Stimulated activated CD4-positive, alpha-beta T cell treated with anti-CD3 and anti-CD28 coated beads, Interleukin-1b, Interleukin-23, amount 100 ng/mL, for 24 hours (primary cell): ENCODE measurements at places on chromosomes 11 and 22.

DNA sequence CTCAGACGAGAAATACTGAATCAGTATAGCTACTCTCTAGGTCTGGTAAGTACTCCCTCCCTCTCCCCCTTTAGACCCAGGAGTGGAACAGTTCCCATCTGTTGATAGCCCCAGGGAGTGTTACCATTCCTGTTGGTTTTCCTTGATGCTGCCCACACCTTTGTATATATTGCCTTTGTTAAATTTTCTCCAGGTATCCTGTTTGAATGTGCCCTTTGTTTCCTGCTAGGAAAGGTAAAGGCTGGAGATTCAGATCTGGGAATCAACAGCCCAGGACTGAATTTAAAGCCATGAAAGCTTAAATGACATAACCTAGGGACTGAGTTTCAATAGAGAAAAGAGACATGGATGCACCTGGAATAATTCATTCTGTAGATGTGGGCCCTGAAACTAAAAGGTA, 68.3 kb downstream of the CCDC83 start:
- no peak for DNase-seq

- DNase-seq: no peak
Measured at GRCh38 chr22:20867179-20868024, 8.6 kb downstream of the SNAP29 start.

DNA sequence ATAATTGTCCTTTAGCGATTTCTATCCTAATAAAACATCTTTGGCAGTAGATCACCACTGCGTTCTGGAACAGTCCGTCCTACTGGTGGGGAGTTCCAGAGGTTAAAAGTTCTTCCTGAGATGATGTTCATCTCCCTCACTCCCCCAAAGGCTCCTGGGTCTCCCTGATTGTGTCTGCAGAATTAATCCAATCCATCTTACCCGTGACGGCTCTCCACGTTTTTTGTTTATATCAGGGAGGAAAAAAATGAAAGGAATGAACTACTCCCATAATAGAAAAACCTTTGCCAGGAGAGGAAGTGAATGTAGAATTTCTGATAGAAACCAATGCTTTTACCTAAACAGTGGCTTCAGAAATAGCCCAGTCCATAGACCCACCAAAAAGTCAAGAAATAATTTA, 81.6 kb downstream of the LARGE1 start:
- no peak for DNase-seq

GRCh38 chr11:120632579-120632978, 121.0 kb downstream of the GRIK4 start:
- DNase-seq: no peak

GRCh38 chr11:12577725-12578644, 96.2 kb upstream of the TEAD1 start:
- no peak for DNase-seq

DNA sequence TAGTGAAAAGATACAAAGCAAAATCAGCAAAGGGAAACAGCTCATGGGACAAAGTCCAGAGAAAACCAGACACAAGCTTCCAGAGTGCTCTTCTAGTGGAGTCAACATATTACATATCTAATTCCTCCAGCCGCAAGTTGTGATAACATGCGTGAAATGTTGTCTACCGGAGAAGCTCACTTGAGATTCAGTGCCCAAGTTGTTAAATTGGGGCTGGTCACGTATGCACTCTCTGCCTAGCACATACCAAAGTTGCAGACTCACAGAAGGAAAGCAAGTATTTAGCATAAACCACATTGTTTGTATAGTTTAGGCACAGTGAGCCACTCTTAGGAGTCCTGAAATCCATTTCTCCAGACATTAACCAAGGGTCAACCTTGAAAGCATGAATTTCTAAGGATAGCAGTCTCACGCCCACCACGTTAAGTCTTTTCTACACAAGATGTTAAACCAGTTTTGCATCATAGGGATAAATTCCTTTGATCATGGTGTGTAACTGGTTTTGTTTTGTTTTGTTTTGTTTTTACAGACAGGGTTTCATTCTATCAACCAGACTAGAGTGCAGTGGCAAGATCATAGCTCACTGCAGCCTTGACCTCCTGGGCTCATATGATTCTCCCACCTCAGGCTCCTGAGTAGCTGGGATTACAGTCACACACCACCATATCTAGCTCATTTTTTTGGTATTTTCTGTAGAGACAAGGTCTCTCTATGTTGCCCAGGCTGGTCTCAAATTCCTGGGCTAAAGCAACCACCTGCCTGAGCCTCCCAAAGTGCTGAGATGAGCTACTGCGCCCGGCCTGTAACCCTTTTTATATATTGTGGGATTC, 39.5 kb upstream of the EP300 start:
- DNase-seq: no peak

GRCh38 chr22:46522797-46523196, 14.6 kb downstream of the CELSR1 start:
- DNase-seq: no peak

DNA sequence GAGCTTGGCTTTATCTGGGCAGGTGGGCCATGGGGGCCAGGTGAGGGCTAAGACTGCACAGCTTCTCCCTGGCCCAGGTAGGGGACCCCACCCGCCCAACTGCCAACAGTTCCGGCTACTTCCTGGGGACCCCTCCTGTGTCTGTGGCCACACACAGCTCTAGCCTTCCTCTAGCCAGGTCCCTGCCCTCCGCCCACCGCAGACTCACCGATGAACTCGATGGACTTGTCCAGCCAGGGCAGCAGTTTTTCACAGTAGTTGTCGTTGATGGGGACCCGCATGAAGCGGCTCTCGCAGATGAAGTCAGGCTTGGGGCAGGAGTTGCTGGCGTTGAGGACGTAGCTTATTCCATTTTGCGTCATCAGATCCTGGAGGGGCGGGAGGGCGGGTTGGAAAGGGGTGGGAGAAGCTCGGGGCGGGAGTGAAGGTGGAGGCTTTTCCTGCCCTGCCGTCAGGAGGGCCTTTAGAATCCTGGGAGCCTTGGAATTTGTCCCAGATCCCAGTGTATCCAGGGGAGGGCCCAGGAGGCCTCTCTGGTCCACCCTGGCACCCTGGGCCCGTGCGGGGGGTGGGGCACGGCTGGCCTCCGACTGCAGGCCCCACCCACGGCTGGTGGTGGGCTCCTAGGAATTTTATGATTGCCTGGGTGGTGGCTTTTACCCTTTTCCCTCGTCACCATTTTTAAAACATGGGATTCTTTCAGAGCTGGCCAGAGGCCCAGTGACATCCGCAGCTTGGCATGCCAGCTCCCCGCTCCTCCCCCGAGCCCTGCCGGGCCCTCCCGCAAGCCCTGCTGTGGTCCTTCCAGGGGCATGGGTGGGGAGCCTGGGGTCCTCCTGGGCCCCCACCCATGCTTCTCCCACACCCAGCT, 13.9 kb downstream of the DUSP8 start:
- DNase-seq: no peak

DNA sequence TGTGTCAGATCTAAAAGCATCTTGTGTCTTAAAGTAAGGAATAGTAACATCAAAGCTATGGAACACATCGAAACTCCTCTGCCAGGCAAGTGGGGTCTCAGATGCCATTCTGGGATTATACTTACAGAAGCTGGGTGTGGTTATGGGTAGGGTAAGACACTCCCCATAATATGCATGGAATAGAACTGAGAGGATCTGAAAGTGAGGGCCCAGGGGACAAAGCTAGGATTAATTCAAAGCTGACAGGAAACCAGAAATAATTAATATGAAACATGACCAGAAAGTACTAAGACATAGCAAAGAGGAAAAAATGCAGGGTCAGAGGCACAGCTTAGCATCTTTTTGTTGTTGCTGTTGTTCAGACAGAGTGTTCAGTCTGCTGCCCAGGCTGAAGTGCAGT, 40.2 kb upstream of the EED start:
- DNase-seq: no peak

DNA sequence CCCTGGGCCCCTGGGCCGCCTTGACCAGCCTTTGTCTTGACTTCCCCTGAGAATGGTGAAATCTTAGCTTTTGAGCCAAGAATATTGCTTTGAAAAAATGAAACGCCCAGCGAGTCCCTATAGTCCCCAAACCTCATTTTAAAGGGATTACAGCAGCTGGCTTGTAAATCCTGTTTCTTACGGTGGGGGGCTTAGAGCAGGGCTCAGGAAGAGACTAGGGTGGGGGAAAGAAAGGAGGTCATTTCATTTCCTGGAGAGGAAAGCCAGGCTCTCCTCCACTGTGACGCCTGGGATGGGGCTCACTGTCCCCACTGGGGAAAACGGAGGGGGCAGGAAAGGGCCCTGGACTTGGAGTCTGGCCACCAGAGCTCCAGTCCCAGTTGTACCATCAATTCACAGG, 72.2 kb upstream of the ALX4 start:
- no peak for DNase-seq

- DNase-seq: no peak
Measured at GRCh38 chr22:48947636-48948035, 880.0 kb downstream of the BRD1 start.

DNA sequence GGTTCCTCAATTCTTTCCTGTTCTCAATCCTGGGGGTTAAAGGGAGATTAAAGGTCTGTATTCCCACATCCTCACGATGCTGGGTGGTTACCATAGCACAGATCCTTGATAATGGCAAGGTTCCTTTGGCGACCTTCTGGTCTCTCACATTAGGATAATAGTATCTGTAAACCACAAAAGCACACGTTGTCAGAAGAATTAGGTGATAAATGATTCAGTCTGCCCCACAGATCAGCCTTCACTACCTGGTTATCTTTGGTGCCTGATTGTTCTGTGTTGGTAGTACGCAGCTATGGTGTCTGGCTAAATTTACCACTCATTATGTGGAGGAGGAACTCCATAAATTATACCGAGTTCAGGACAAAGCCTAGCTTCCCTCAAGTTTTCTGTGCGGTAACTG, 78.4 kb downstream of the C2CD3 start:
- no peak for DNase-seq

- DNase-seq: no peak
Measured at GRCh38 chr11:88861618-88862017, 204.2 kb downstream of the GRM5 start.
